ENCODE measurements at places on chromosomes 4 and X. TPM values are rescaled to one million over a fixed set of nuclear protein-coding genes. Genes with fewer than 3 reads are reported as not detected.

- no peak for DNase-seq
Observed at GRCh38 chr4:17367201-17367600, 144.7 kb downstream of the QDPR start.

GRCh38 chr4:6474053-6474568 lies 1.7 kb upstream of the PPP2R2C start:
- DNase-seq = no peak

DNA sequence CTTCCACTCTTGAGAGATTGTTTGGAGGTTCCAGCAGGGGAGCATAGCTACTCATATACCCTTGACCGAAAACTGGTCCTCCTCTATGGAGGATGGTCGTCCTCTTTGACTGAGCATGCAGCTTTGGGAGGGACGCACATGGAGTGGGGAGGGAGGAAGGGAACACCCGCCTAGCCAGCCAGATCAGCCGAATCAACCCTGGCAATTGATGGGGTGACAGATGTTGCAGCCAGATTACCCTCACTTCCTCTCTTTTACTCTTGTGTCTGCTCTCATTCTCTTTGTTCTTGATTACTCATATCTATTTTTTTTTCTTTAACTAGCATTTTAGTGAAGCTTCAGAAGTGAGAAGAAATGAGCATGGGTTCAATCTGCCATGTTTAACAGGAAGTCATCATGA lies 19.6 kb downstream of the MGST2 start:
- no peak for DNase-seq

- DNase-seq = no peak
Observed at GRCh38 chr4:53788621-53789020, 197.3 kb upstream of the LNX1 start.

GRCh38 chr4:147809211-147809610 lies 77.3 kb downstream of the ARHGAP10 start:
- DNase-seq = no peak

GRCh38 chr4:182881914-182882313 lies 35.3 kb downstream of the DCTD start:
- no peak for DNase-seq

GRCh38 chr4:98508829-98509598 lies 149.4 kb downstream of the TSPAN5 start:
- peak; percentile 13 for DNase-seq

DNA sequence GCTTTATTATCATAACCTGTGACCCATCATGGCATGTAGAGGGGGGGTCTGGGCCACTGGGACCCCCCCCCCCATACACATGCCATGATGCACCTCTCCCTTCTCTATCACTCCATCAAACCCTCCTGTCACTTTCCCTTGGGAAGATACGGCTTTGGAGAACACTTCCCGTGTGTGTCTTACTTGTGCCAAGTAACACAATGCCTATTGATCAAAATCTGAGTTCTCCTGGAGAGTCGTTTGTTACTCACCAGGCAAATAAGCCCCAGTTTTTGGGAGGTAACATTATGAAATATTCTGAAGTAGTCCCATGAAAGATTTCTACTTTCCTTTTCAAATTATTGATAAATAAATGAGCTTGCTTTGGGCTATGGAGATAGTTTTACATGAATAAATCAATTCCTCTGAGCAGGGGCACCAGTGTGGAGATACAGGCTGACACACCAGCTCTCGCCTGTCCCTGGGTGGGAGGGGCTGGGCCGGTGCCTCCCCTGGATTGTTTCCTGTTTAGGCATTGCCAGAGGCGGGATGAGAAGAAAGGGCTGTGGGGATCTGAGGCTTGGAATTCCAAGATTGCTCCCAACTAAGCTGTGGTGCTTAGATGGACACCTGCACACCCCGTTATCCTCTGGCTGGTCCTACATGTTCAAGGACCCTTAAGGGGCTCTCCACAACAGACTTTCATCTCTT lies 63.2 kb upstream of the WWC2 start:
- no peak for DNase-seq

DNA sequence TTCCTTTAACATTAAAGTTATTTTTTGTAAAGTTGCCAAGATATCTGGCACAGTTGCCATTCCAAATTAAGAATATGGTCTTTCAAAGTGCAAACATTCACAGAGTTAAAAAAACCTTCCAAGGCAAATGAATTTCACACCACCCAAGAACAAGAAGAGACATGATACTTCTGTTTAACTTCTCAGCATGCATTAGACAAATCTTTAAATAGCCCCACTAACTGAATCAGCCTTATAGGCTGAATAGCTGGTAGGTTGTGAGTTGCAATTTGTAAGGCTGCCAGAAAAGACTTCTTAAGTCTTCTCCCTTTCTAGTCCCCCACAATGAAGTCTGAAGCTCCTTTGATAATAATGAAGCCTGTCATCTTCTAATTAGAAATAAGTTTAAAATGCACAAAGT lies 95.6 kb downstream of the MAPK10 start:
- DNase-seq = no peak

DNA sequence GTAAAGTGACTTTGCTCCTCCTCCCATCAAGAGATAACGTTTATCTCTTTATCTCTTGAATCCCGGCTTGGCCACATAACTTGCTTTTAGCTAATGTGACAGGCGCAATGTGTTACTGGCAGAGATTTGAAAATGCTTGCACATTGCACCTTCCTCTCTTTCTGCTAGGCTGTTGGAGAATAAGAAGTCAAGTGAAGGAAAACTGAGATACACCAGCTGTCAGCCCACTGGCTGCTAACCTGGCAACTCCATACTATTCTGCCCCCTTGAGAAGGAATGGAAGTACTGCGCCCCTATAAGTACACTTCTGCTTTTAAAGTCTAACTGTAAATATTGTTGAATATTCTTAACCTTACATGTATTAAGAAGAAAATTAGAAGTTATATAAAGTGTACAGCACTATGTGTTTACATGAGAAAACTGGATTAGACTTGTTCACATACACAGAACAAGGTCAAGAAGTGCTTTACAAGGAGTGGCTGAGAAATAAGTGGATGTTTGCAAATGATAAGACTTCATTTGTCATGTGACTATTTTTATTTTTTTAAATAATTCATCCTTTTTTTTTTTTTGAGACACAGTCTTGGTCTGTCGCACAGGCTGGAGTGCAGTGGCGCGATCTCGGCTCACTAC lies 424.5 kb upstream of the CTSO start:
- peak; percentile 24 for DNase-seq

The FAM9C gene
- not detected for total RNA-seq

The ADGRG4 gene
- total RNA-seq = not detected

The MAGEA2 gene
- total RNA-seq = 48.1 TPM

The SOX3 gene
- total RNA-seq = not detected

The RBMXL3 gene
- total RNA-seq = not detected

The GABRE gene
- 3.9 TPM for total RNA-seq

The GYPB gene
- not detected for total RNA-seq

The CYTL1 gene
- total RNA-seq = not detected

The CFP gene
- 1.3 TPM for total RNA-seq

All from HCT116 (cell line).